Retina (tissue), 1 donor: ENCODE measurements at places on chromosomes 13 and 19.

DNA sequence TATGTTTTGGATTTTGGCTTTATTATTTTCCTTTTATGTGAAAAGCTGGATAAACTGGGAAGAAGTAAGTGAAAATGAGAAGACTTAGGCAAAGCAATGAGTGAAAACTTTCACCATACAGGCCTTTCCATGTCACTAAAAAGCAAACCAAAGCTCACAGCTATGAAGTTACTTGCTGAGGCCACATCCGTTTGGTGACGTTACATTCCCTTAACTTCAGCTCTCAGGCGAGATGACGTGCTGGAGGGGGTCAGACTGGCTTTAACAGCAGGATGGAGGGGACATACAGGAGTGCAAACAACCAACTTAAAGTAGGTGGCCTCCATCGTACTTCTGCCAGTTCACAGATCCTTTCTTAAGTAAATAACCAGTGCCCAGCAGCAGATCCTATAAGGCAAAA lies 522.3 kb downstream of the MYO16 start:
- DNase-seq: no peak

- no peak for DNase-seq
These were observed 399.6 kb downstream of the DCT start for GRCh38 chr13:94079876-94080275.

DNA sequence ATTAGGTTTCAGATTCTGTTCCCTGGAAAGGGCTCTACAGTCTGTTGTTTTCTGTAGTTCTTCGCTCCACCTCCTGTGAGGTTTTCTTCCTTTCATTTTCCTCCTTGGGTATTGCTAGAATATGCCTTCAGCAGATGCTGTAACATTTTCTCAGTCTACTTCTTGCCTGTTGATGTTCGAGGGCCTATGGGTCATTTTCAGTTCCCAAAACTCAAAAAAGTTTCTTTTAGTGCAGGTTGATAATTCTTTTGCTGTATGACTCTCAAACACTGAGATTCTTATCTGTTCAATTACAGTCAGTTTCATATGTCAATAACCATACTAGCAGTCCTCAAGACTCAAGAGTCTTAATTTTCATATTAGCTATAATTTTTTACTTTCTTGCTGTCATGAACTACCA lies 268.3 kb downstream of the RFC3 start:
- DNase-seq: no peak

DNA sequence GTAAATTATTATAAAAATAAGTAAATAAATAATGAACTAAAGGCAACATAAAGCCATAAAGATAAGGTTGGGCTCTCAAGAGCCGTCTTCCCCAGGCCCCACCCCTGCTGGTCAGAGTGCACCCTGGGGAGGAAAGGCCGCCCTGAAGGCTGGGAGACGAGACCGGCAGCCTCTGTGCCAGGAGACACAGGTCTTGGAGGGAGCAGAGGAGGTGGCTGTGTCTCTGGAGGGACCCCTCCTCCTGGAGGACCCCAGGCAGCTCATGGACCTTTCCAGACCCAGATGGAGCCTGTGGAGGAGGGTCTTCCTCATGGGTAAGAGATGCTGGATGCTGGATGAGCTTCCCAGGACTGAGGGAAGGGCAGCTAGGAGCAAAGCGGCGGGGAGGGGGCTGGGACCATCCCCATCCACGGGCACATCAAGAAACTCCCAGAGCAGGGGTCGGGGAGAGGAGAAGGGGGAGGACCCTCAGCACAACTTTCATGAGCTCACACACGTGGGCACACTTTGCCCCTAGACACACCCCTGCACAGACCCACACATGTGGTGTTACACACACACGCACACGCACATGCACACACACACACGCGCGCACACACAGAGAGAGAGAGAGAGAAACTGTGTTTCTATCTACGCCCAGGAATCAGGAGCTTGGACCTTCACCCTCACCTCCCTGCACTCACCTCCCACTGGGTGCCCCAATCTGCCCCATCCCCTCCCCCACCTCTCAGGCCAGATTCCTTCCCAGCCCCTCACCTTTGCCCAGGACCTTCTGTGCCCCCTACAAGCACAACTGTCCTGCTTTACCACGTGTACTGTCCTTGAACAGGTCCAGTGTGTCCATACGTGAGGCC lies at the start of gene CEACAM18:
Gene CEACAM18, plus strand, starts transcription at position 159 of the 854 bp plus-strand sequence.
- DNase-seq: no peak

GRCh38 chr13:43569658-43570057 lies 217.1 kb downstream of the ENOX1 start:
- DNase-seq: no peak

DNA sequence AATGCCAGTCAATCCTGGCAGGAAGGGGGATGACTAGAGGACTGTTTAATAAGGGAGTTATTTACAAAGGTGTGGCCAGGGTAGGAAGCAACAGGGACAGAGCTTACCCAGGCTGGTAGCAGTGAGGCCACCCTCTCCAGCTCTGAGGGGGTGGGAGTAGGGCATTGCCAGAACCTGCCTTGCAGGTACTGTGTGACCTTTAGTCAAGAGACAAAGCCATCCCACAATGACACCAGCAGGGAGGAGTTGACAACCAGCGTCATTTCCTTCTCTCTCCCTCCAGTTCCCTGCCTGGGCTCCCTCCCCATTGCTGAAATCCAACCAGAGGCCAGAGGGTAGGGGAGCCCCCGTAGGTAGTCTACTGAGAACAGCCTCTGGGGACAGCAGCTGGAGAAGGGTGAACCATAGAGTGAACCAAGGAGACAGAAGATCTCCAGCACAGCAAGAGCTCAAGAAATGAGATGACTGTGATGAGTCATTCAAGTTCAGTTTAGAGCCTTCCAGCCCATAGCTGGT lies 33.3 kb upstream of the SPATA13 start:
- DNase-seq: no peak

GRCh38 chr19:46670813-46671212 lies 9.8 kb upstream of the DACT3 start:
- DNase-seq: no peak

DNA sequence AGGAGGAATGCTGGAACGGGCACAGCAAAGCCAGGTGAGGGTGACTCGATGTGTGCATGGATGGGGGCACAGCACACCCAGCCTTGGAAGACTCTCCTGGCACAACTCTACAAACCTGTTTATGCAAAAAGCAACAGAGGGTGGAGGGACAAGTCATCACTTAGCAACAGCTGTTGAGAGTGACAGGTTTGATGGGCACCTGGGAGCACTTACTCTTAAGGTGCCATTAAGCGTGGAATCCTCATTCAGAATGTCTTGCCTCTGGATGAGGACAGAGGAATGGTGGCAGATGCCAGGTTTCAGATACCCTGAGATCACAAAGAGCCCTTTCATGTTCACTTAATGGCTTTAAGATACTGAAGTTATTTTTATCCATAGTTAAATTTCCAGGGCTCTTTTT lies 97.0 kb downstream of the DCT start:
- DNase-seq: no peak

GRCh38 chr19:35641515-35642151 lies at the start of gene ETV2:
TSS of gene ETV2 (plus strand) at chr19:35641745. CDS start at chr19:35642461, 716 bp downstream.
- DNase-seq: no peak

DNA sequence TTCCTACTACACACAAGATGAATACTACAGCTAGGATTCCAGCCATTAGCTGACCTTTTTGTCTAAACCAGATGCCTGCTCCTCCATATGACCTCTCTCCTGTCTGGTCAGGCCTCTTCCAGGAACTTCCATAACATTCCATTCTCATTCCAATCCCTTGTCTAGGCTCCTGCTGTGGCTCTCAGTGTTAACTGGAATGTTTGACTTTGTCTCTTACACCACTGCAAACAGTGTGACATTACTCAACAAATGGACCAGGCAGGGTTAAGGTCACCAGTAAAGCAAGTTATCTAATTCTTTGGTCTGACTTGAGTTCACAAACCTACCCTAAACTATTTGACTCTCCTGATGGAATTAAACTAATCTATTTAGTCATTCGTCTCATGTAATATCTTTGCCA lies 2.1 kb upstream of the GPC6 start:
- DNase-seq: no peak

GRCh38 chr13:110410936-110411687 lies 104.0 kb downstream of the COL4A2 start:
- no peak for DNase-seq

DNA sequence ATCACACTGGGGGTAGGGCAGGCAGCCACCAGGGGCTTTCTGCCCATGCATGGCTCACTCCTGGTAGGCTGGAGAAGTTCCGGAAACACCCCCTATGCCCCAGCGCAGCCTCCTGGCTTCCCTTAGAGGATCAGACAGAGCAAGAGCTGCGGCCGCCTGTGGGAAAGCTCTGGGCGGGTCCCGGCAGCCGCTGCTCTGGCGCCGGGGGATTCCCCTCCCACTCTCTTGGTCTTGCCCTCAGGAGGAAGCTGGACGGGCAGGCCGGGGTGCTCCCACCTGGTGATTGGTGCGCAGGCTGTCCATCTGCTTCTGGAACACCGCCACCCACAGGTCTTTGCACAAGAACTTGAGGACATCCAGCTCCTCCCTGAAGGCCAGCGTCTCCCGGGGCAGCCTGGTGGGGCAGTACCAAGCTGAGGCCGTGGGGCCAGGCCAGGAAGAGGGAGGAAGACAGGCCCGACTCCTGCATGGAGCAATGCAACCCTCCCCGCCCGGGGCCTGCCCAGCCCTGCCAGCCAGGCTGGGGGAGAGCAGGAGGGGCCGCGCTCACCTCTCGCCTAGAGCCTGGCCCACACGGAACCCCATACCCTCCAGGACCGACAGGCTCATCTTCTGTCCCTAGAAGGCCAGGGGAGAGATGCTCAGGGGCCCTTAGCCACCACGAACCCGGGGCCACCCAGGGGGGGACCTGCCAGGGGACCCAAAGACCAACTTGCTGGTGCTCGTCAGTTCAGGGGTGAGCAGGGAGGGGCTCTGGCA lies 4.0 kb upstream of the NKPD1 start:
- no peak for DNase-seq

- no peak for DNase-seq
These were observed 1.4 kb upstream of the SRRM5 start for GRCh38 chr19:43610493-43610892.

- DNase-seq: no peak
These were observed 783 bp upstream of the ZNF587B start for GRCh38 chr19:57829316-57829715.

DNA sequence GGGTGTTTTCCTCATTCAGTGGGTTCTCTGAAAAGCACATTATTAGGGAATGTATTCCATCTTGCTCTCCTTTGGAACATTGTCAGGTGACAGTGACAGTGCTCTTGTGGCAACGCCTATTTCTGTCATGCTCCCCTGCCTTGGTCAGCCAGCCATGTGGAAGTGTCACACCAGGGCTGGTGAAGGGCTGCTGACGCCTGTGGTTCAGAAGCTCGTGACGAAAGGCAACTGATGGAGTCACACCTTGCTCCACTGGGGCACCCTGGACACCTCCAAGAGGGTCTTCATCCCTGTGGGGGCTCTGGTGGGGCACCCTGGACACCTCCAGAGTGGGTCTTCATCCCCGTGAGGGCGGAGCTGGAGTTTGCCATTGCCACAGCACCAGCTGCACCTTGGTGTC lies 68.9 kb upstream of the GPR183 start:
- no peak for DNase-seq

GRCh38 chr19:14575428-14575980 lies 3.6 kb upstream of the NDUFB7 start:
- no peak for DNase-seq

DNA sequence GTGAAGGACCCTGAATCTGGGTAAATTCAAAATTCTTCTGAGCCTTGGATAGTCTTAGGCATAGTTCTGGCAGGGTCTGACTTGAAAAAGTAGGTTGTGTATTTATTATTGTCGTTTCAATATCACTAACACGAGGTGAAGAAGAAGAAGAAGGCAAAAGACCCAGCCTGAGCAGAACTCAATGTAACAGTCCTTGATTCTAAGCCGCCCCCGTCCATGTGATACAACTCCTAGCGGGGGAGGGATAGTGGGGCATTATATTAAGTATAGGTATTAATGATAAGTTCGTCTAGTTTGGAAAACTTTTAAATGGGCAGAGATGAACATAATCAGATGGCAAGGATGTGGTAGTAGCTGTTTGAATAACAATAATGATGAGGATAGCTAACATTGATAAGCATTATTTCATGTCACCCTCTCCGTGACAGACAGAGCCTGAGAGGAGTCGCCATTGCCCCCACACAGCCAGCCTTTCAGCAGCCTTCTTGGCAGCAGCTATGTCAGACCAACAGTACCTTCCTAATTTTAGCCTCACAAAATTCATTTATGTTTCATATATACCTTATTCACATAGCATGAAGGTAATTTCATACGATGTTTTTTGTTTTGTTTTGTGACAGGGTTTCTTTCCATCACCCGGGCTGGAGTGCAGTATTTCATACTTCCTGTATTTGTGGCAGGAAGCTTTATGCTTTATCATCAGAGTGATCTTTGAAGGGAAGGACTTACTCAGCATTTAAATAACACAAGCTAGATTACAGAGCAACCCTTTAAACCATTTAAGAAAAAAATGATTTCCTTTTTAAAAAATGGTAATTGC lies 64.4 kb upstream of the NPAS1 start:
- DNase-seq: no peak

- DNase-seq: no peak
These were observed 164.4 kb downstream of the TM9SF2 start for GRCh38 chr13:99665711-99666110.

- DNase-seq: peak; percentile 22
These were observed 17.7 kb downstream of the TSHZ3 start for GRCh38 chr19:31331536-31331935.

DNA sequence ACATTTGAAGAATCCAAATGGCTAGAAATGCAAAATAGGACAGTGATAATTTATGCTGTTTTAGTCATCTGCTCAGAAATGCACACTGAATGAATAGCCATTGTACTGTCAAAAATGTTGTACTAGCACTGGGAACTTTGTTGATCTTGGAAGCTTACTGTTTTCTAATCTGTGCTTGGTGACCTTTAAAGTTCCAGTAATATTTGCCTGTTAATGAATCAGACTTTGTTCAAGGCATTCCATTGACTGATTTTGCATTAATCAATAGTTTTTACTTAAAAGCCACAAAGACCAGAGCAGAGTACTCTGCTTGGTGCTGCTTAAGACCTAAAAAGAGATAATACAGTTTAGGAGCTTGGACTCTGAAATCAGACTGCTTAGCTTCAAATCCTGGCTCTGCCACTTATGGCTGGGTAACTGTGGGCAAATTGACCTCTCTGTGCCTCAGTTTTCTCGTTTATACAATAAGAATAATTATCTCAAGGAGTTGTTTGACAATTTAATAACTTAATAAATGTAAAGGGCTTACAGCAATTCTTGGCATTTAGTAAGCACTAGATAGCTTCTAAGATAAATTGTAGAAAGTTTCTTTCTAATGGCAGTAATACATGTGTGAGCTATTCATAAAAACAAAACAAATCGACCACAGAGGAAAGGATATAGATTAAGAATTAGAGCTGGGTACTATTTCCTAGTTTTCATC lies 4.6 kb upstream of the SLAIN1 start:
- no peak for DNase-seq

- DNase-seq: no peak
These were observed 49.1 kb upstream of the MEDAG start for GRCh38 chr13:30857018-30857417.

GRCh38 chr13:59038824-59039223 lies 1124.9 kb downstream of the DIAPH3 start:
- DNase-seq: no peak
